ENCODE measurements at places on chromosomes 1 and 21.

DNA sequence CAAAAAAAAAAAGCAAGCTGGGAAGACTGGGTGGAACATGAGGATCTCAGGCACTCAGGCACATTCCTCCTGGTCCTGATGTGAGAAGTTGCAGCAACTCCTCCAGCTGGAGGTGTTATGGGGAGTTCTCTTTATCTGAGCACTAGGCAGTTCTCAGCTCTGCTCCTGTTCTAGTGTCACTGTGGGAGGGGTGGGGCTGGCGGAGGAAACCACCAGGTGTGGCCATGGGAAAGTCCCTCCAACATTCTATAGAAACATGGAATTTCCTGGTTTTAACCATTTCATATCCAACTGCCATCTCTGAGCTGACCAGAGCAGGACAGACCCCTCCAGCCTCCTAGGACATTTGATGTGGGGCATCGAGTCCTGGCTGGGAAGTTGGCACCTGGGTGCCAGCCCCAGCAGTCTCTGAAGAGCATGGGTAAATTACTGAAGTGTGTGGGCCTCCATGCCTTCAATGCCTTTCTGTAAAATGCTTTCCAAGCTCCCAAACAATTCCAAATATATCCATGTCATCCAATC is 804 bp upstream of the IKBKE start:
- DNase-seq: no peak

DNA sequence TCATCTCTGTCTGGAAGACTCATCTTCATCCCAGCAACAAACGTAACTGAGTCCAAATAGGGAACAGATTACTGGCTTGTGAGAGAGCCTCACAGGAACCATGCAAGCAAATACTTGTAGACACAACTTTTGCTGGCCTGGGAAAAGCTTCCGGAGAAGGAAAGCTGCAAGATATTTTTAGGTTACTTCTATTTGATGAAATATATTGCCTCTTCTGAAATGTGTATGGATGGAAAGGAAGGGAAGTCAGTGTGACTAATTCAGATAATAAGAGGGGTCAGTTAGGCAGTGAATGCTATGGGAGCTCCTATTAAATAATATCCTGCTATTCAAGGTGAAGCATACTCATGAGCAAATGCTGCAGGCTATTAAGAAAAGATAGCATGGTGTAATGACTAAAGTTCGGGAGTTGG is 20.4 kb upstream of the FGGY start:
- no peak for DNase-seq

DNA sequence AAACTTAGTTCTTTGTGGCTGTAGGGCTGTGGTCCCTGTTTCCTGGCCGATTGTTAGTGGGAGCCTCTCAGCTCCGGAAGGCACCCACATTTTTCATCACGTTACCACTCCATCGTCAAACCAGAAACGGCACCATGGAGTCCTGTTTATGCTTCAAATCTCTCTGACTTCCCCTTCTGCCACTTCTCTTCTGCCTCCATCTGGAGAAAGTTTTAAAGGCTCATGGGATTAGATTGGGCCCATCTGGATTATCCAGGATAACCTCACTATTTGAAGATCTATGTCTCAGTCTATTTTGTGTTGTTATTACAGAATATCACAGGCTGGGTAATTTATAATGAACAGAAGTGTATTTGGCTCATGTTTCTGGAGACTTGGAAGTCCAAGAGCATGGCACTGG is 19.3 kb upstream of the IL22RA1 start:
- DNase-seq: no peak

GRCh38 chr1:23799255-23799569 is 1.3 kb downstream of the GALE start:
- no peak for DNase-seq

DNA sequence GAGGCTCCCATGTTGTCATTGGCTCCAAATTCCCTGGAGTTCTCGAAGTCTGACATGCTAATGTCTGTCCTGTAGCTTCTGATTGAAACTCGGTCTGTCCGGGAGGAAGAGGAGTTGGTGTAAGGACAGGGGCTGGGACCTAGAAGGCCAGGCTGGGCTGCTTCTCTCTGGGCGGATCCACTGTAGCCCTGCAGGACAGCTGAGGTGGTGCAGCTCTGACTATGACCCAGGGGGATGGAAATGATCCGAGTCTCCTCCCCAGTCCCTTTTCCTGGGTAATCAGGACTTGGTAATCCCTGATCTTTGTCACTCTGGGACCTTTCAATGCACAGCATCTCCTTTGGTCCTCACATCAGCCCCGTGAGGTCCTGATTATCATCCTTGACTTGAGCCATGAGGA is 10.0 kb upstream of the FCMR start:
- no peak for DNase-seq

GRCh38 chr1:150511985-150512660 is 3.4 kb upstream of the FALEC start:
- DNase-seq: no peak

- no peak for DNase-seq
Observed at GRCh38 chr1:89794406-89794805, 26.4 kb upstream of the LRRC8D start.

DNA sequence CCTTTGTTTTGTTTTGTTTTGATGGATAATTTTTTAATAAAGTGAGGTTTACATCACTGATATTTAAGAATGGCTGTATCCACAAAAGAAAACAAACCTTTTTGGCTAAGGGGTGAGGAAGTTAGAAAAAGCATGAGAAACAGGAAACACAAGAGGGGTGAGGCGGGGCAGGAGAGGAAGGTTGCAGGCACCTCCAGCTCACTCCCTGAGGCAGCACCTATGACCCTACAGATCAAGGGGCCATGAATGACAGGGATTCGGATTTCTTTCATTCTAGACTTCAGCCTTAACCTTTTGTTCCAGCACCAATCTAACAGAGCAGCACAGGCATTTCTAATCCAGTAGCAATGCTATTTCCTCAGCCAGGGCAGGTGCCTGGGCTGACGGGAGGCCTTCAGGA is 4.4 kb downstream of the CLCA4 start:
- no peak for DNase-seq

- DNase-seq: no peak
Observed at GRCh38 chr1:194342484-194343262, 1156.3 kb upstream of the B3GALT2 start.

DNA sequence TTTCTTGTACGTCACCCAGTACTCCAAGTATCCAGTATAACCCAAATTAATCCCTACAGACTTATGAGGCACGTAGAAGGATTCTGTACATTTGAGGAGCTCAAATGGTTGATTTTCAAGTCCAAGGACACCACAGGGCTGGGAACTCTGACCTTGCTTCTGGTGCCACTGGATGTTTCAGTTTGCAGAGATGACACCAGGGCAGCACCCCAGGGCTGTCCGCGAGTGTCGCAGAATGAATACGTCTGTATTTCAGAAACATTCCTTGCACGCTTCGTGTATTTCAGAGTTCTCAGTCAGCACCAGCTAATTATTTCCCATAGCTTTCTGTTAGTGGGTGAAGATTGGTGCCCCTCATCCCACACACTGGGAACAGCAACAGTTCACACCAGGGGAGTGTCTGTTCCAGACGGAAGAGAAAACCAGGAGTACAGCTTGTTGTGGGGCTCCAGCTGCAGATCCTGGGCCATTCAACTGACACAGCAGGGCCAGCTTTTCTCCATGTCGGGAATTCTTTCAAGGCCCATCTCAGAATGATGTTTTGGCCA is 159.2 kb downstream of the RHOU start:
- no peak for DNase-seq

GRCh38 chr21:37484535-37485474 is 118.2 kb downstream of the DYRK1A start:
- no peak for DNase-seq

GRCh38 chr1:119651641-119652040 is 3.6 kb upstream of the ZNF697 start:
- DNase-seq: no peak

GRCh38 chr21:36988536-36988935 is 18.0 kb upstream of the RIPPLY3 start:
- no peak for DNase-seq

DNA sequence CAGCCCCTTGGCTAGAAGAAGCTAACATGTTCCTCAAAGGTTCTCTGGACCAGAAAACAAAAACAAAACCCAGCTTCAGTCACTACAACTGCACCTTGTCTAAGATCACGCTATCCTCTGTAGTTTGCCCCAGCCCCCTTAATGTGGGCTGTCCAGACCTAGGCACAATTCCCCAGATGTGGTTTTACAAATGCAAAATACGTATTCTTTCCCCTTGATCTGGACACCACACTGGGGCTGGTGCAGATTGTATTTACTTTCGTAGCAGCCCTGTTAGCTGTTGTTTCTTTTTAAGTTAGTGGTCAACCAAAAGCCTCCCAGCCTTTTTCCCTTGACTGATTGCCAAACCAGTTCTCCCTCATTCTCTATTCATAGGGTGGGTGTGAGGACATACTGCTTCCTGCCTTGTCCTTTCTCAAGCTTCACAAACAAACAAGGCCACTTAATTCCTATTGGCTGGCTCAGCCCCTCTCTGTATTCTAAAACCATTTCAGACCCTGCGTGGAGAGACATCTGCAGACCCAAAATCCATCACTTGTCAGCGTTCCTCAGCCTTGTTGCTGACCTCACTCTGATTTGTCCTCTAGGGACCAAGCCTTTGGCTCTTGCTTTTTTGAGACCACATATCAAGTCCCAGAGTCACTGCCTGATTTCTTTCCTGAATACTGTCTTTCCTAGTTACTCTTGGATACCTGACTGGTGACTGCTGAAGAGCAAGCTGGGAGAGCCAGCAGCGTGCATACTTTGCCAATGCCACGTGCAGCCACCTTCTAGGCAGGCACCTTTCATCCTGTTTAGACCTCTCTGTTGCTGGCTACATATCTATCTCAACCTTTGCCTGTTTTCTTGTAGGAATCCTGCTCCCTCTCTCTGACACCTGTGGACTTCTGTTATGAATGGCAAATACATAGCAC is 96.4 kb upstream of the RAB3GAP2 start:
- DNase-seq: no peak

GRCh38 chr1:62336638-62336994 is 17.4 kb upstream of the KANK4 start:
- DNase-seq: no peak

- DNase-seq: no peak
Observed at GRCh38 chr1:182615468-182616129, 11.4 kb upstream of the RGS16 start.

- DNase-seq: peak; percentile 98
Observed at GRCh38 chr1:235073331-235073967, 55.2 kb downstream of the TOMM20 start.

- no peak for DNase-seq
Observed at GRCh38 chr1:25809929-25810328, 9.8 kb upstream of the MTFR1L start.

DNA sequence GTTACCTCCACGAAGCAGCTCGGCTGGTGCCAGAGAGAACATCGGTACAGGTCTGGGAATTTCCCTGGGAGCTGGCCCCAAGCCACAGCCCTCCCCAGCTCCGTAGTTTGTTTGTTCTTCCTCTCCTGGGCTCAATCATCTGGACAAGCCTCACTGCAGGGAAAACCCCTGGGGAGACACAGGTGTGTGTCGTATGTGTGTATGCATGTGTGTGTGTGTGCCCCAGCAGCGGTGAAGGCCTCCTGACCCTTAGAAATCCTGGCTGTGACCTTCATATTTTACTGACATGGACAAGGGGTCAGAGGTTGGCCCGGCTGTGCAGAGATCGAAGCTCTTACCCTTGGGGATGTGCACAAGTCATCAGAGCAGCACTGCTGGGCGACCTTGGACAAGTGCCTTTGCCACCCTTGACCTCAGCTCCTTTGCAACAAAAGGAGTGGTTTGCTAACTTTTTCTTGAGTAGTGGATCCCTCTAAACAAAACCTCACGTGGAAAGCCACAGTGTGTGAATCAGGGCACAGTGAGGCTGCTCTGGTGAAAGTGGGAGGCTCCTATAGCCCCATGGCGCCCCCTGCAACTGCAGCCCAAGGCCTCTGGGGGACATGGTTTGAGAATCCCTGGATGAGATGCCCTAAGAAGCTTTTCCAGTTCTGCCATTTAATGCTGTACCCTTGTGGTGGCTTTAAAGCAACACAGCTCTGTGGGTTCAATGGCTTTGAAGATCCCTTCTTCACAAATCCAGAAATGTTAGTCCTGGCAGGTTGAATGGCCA is 12.3 kb upstream of the IL22RA1 start:
- no peak for DNase-seq

DNA sequence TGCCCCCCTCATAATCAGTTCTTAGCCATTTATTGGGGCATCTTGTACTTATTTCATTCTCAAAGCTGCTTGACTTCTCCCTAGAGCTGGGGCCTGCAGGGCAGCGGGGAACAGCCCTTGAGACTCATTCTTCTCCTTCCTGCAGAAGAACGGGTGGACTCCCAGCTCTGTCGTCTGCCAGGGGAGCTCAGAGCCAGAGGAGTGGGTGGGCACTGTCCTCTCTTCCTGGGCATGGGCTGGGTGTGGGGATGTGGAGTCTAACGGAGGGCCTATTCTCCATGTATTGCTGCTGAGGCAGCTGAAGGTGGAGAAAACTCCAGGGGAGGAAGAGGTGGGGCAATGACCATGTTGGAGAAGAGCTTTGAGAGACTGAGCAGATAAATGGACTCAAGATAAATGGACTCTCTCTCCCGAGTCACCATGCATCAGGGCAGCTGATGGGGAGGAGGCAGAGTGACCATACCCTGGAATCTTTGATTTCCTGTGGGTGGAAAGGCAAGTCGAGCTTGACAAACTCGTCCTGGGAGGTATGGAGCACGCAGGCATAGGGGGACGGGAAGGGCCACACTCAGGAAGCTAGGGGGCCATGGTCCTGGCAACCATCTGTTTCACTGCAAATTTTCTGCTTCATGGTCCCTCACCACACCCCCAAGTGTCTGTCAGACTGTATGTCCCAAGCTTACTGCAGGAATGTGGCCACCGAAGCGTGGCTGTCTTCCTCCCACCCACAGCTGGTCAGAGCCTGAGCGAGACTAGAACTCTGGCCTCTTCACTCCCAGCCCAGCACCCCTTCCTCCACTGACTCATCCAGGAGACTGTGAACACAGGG is 56.9 kb upstream of the ATP2B4 start:
- no peak for DNase-seq

GRCh38 chr1:181972256-181972655 is 89.3 kb downstream of the ZNF648 start:
- no peak for DNase-seq

DNA sequence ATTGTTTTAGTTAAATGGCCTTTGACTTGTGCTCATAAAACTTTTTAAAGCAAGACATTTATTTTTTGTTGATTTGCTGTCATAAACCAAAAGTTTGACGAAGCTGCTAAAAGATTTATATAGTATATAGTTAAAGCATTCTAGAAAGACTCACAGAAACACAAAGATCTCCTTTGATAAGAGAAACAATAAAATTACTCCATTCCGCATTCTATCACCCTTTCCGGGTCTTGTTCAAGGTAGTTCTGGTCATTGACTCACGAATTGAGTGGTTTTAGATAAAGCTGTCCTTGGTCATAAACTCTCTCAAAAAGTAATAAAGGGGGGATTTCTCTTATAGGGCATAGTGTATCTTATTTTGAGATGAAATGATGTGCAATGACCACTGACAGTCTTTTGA is 1010.5 kb upstream of the NCAM2 start:
- no peak for DNase-seq

DNA sequence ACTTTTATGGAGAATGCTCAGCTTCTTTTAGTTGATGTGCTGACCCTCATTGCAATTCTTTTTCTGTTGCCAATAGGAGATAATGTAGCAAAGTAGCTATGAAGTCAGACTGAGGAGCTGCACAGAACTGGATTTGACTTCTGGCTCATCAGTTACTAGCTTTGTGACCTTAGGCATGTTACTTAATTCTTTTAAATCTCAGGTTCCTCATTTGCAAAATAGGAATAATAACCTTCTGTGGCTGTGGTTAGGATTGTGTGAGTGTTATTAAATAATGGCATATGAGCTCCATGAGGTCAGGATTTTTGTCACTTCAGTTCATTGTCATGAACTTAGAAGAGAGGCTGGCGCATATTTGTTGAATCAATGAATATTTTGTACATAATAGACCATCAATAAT is 237.6 kb upstream of the SGIP1 start:
- no peak for DNase-seq

GRCh38 chr1:65198096-65198495 is 50.1 kb downstream of the AK4 start:
- no peak for DNase-seq
